Left ventricle myocardium superior (tissue), 1 donor: ENCODE measurements at places on chromosomes 7 and 10.

GRCh38 chr7:155161690-155162089 lies 91.6 kb downstream of the HTR5A start:
- no peak for DNase-seq

DNA sequence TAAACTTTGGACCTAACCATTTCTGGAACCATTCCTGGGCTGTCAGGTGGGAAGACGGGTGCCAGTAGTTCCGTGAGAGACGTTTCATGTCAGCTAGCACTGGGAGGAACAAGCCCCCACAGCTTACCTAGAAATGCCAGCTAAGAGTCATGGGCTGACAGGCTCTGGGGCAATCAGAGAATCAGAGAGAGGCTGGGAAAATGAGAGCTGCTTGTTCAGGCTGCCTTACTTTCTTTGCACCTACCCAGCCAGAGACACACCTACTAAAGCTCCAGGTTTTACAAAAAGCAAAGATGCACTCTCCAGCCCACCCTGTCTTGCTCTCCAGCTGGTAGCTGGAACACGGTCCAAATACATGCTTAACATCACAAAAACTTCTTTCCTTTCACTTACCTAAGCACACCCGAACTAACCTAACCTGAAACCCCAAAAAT lies 688 bp downstream of the PTN start:
- DNase-seq = no peak

DNA sequence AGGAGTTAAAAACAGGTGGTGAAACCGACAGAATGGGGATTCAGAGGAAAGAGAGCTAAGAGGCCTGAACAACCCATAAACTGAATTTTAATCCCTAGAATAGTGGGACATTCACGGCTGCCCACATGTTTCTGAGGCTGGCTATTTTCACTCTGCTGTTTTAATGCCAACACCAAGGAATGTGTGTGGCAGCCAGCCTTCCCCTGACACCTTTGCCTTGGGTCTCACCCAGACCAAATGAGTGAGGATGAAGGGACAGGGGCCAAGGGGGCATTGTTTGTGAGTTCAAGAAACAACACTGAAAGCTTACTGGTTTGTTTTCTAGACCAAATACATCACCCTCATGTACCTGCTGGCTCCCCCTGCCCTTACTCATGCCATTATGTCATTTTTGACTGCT lies 164.3 kb downstream of the JAZF1 start:
- DNase-seq = peak; percentile 44

DNA sequence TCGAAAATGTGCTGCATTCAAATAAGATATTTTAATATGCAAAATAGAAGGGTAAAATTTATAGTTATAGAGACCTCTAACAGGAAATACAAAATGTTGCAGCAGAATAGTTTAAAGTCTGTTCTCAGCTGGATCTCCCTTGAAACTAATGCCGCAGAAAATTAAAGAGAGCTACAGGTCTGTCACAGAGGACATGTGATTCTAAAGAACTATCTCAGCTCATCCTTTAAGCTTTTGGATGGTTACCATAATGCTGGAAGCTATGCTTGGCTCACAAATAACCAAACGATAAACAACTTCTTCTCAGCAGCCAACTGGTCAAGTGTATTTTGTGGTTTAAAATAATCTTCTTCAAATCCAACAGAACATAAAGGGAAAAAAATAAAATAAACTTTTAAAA lies 353.0 kb downstream of the PARD3 start:
- no peak for DNase-seq

DNA sequence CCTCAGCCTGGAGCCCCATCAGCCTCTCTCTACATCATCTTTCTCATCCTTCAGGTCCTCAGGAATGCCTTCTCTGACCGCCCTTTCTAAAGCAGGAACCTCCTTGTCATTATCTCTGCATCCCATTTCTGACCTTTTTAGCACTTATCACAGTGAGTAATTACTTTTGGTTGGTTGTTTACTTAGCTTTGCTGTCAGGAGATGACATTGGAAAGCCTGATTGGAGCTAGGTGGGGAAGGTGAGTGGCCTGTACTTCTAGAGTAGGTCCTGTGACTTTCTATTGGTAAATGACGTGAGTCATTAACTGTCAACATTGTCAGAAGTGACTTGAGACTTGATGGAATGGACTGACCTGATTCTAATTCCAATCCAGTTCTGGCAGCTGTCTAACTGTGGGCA lies 9.3 kb upstream of the SLC25A13 start:
- no peak for DNase-seq
